Stimulated activated memory B cell treated with anti-CD40 and anti-IgM and Interleukin-4, amounts not matched to agents 10 μg/mL and 1 μg/mL and 100 μg/mL, for 72 hours (primary cell): ENCODE measurements at places on chromosomes 6 and 20.

DNA sequence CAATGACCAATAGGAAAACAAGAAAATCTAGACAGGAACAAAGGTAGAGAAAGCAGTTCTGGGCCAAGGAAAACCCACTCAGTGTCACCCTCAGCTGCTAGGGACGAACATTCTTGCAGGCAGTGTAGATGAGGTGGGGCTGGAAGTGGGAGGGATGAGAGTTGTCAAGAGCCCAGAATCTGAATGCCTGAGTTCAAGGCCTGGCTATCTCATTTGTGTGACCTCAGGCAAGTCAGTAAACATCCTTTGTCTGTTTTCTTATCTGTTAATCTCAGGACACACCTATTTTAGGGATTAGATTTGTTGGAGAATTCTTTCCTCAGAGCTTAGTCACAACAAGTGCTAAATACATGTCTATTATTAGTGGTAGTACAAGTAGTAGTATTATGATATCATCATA lies 50.9 kb upstream of the KIF16B start:
- ATAC-seq = no peak

DNA sequence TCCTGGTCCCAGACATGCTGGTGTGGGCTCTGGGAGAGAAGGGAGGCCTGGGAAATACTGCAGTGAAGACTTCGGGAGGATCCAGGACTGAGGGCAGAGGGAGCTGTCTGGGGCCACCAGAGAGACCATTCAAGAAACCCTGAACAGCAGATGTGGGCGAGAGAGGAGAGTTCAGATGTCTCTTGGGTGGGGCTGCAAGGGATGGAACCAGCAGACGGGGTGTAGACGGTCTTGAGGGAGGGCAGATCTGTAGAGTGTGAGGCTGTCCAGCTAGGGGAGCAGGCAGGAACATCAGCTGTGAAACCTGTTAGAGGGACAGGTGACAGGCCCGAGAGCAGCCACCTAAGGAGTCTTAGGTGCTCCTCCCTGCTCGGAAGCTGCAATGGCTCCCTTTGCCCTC lies 38.9 kb downstream of the ITPR3 start:
- ATAC-seq = no peak

- peak; percentile 70 for ATAC-seq
Measured at GRCh38 chr6:13455552-13455966, 31.8 kb downstream of the GFOD1 start.

GRCh38 chr6:148614602-148615001 lies 132.2 kb upstream of the UST start:
- no peak for ATAC-seq

GRCh38 chr6:91730710-91731109 lies 1143.8 kb upstream of the MAP3K7 start:
- no peak for ATAC-seq

DNA sequence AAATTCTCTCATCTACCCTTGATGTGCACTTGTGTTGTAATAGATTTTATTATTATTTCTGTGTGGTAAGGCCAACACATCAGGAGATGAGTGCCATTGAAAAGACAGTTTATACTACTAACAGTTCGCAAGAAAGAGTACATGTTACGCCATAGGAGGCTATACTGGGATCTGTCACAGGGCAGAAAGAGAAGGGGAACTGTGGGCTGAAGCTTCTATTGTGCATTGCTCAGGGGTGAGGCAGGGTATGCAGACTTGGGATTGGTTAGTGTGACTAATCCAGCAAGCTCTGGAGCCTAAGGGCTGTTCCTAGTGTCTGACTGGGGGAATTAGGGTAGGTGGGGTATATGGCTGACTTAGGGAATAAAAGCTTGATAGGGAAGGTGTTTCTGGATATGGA lies 50.9 kb downstream of the GPR63 start:
- ATAC-seq = no peak

- no peak for ATAC-seq
Measured at GRCh38 chr6:15763837-15764236, 101.0 kb upstream of the DTNBP1 start.

DNA sequence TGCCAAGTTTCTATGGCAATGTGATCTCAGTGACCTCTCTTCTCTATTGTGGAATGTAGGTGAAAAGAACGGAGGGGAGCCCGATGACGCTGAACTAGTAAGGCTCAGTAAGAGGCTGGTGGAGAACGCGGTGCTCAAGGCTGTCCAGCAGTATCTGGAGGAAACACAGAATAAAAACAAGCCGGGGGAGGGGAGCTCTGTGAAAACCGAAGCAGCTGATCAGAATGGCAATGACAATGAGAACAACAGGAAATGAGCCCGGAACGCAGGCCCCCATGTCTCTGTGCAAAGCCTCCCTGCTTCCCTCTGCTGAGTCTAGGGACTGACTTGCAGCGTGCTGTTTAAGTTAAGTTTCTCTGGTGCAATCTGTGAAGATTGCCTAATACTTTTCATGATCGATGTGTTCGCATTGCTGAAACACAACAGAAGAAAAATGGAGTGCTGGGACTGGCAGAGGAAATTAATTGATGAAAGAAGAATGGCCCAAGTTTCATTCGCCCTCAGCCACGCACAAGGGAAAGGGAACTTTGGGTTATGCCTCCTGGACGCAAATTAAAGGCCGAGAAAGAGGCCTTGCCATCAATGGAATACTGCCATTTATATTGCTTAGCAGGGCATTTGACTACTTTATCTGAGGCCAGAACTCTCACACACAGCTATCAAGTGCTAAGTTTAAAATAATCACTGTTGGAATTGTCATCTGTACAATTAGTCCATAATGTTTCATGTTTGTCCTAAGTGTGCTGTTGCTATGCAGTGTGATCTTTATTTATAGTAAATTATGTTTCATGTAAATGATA lies 146.4 kb downstream of the AKAP7 start:
- peak; percentile 72 for ATAC-seq

DNA sequence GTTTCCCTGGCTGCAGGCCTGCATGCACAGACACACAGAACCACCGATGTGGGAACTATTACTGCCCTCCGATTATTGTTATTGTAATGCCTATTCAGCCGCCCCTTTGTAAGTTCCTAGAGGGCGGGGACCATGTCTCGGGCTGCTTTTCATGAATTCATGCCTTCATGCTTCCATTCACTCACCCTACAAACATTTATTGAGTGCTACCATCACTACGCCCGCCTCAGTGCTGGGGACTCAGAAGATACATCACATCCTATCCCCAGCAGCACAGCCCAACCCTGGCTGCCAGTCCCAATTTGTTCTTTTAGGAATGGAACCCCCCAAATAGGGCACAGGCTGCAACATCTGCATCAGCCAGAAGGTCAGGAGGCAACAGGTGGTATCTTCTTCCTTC lies 75.9 kb downstream of the FOXA2 start:
- no peak for ATAC-seq

DNA sequence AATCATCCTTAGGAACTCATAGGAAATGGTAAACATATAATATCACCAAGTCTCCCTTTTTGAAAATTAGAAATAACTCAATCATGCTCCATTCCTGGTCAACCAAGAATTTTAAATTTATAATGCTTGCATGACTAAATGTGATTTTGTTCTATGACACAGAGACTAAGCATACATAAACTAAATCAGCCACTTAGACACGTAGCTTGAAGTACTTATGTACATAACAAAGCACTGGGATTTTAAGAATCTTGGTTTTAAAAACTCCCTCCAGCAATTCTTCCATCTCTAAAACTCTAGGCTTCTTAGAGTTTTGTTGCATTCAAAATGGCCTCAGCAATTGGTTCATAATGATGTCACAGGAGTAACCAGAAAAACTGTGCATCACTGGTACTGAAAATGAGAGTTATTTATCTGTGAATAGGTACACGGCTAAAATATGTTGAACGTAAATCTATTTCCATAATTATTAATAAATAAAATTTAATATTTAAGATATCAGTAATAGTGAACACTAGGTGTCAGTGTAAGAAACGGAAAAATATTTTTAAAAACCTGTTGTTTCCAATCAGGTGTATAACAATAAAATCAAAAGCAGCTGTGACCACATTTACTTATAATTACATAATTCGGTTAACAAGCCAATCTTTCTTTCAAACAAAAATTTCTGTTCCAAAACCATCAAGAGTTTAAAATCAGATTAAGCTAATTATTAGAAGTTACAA lies 241.6 kb upstream of the RUNX2 start:
- ATAC-seq = no peak

DNA sequence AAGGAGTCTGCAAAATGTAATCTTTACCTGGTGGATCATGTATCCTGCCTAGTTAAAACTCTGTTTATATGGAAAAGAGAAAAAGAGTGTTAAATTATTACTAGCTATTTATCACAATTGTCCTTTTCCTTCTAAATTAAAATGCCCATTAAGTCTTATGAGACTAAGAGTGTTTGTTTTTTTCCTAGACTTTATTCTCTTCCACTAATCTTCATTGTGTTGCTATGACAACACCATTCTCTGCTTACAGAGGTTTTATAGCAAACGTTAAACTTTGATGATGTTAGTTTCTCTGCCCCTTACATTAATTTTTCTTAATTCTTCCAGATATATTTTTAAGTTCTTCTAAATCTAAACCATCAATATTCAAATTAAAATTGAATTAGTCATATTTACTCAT lies 420.8 kb downstream of the TBC1D32 start:
- no peak for ATAC-seq

GRCh38 chr6:128275030-128275429 lies 245.4 kb downstream of the PTPRK start:
- ATAC-seq = no peak

DNA sequence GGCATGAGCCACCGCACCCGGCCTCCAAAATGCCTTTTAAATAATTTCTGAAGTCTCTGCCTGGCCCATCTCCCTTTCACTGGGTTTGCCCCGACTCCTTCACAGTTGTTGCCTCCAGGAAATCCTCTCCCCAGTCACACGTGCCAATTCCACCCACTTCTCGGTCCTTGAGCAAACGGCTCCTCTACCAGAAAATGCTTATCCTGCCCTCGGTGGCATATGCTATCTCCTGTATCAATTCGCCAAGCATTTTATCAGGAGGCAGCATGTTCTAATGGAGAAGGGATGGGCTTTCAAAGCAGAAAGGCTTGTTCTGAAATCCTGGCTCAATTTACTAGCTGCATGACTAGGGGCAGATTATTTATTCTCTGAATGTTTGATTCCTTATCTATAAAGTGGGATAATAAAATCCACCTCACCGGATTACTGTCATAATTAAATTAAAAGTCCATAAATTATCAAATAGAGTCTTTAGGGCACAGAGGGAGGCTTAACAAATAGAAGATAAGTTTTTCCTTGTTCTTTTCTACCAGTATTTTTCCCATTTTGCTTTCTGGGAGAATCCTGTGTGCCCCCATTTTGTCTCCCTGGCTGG lies 66.3 kb downstream of the PPP1R3G start:
- no peak for ATAC-seq

GRCh38 chr20:10074513-10074912 lies 39.7 kb downstream of the ANKEF1 start:
- peak; percentile 66 for ATAC-seq

- peak; percentile 77 for ATAC-seq
Measured at GRCh38 chr6:113647143-113647889, 209.8 kb upstream of the MARCKS start.
